ENCODE measurements at places on chromosomes 5 and 9.

GRCh38 chr5:38921174-38921573, 75.4 kb downstream of the OSMR start:
- H3K27me3 ChIP-seq = no peaks in the 10 kb centered on the region
- peaks cover 5% of the 10 kb centered on the region for H3K36me3 ChIP-seq
- H3K4me1 ChIP-seq = no peaks in the 10 kb centered on the region
- no peak overlapping the region for H3K27ac ChIP-seq

- no peak overlapping the region for H3K27ac ChIP-seq
- H3K27me3 ChIP-seq = no peaks in the 10 kb centered on the region
- DNase-seq = no peak
These were observed 107.0 kb downstream of the MELK start for GRCh38 chr9:36679710-36680109.

DNA sequence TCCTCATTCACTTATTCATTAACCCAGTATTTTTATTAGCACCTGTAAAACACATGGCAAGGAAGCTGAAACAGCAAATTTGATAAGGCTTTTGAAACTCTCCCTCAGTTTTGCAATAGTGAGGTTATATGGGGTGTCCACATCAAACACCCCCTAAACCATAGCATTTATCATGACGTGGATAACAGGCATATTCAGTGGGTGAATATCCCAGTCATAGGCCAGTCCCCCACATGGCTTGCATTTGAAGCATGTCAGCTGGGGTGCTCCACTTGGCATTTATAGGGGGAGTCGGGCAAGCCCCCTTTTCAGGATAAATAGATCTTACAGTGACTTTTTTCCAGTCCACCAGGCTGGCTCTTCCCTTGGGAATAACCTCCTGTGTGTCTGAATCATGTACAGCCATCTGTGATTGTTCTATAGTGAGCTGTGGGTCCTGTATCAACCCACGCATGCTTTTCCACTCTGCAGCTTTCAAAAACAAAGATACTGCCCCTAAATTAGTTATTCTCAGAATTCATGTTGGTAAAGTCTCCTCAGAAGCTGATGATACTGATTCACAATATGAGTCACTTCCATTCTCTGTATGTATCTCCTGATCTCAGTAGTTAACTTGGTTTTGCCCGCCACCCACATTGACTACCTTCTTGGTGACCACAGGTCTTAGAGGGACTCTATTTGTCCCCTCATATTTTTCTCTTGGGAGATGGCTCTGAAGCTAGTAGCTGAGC, 84.4 kb upstream of the SPIN1 start:
- H3K4me3 ChIP-seq = no peak overlapping the region
- no peak overlapping the region for H3K27ac ChIP-seq
- no peaks in the 10 kb centered on the region for H3K4me1 ChIP-seq

GRCh38 chr5:116622375-116623050, 47.9 kb upstream of the SEMA6A start:
- H3K4me3 ChIP-seq = no peak overlapping the region
- H3K36me3 ChIP-seq = no peaks in the 10 kb centered on the region
- no peaks in the 10 kb centered on the region for H3K4me1 ChIP-seq
- no peak overlapping the region for H3K27ac ChIP-seq
- H3K27me3 ChIP-seq = no peaks in the 10 kb centered on the region

DNA sequence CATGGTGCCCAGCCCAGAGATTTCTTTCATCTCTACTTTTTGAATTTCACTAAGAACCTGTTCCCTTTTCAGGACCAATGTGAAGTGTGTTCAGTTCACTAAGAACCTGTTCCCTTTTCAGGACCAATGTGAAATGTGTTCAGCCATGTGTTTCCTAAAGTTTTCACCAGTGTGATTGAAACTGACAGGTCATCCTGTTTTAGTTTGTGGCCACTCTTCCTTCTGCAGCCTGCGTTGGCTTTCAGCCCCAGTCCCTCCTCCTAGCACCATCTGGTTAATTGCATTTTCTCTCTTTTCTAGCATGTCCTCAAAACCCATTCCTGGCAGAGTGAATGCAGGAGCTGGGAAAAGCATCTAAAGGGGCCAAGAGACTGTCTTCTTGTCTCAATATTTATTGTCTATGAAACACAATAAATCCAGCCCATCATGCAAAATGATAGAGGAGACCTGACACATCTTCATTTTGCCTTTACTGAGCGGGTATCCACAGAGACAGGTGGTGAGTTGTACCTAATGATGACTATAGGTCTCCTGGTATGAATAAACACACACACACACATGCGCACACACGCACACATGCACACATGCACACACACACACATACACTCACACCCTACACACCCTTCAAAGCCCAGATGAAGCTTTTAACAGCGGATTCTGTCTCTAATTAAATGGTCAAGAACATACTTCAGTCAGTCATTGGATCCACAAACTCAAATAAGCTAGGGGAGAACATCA, 6.1 kb upstream of the PANK3 start:
- H3K4me1 ChIP-seq = no peaks in the 10 kb centered on the region
- no peak overlapping the region for H3K4me3 ChIP-seq
- no peak overlapping the region for H3K27ac ChIP-seq
- no peaks in the 10 kb centered on the region for H3K36me3 ChIP-seq
- H3K27me3 ChIP-seq = no peaks in the 10 kb centered on the region

DNA sequence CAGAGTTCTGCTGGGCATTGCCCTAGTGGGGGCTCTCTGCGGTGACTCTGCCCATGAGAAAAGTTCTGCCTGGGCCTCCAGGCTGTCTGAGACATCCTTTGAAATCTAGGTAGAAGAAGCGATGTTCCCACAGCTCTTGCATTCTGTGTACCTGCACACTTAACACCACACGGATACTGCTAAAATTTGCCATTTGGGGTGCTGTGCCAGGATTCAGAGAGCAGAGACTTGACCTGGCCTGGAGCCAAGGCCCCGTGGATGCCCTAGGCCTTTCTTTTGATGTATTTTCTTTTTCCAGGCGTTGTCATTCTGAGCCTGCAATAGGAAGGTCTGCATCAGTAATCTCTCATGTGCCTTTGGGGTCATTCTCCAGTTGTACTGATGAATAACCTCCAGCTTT, 89.3 kb upstream of the IL12B start:
- no peaks in the 10 kb centered on the region for H3K4me1 ChIP-seq
- H3K4me3 ChIP-seq = no peak overlapping the region
- no peaks in the 10 kb centered on the region for H3K36me3 ChIP-seq
- no peak for DNase-seq
- H3K27me3 ChIP-seq = no peaks in the 10 kb centered on the region

DNA sequence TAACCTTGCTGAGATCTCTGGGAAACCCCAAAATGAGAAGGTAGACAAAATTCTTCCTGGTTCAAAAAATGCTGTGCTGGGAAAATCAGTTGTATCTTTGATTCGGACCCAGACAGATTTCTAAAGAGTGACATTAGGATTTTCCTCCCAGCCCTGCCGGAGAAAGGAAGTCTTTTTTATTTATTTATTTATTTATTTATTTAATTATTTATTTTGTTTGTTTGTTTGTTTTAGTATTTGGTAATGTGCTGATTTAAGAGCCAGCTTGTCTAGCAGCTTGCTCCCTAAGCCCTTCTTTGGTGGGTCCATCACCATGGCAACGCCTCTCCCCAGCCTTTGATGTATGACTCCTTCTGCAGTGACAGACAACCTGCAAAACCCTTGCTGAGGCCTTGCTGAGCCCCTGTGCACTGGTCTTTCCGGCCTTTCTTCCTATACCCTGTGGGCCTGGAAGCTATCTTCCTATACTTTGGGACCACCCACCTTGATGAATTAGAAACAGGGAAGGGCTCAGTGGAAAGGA, 60.6 kb upstream of the AFAP1L1 start:
- no peaks in the 10 kb centered on the region for H3K36me3 ChIP-seq
- no peak for DNase-seq
- H3K4me3 ChIP-seq = no peak overlapping the region
- no peaks in the 10 kb centered on the region for H3K27me3 ChIP-seq

GRCh38 chr5:77683171-77683732, 44.7 kb upstream of the OTP start:
- no peak overlapping the region for H3K27ac ChIP-seq
- DNase-seq = no peak
- no peaks in the 10 kb centered on the region for H3K4me1 ChIP-seq
- no peak overlapping the region for H3K4me3 ChIP-seq

DNA sequence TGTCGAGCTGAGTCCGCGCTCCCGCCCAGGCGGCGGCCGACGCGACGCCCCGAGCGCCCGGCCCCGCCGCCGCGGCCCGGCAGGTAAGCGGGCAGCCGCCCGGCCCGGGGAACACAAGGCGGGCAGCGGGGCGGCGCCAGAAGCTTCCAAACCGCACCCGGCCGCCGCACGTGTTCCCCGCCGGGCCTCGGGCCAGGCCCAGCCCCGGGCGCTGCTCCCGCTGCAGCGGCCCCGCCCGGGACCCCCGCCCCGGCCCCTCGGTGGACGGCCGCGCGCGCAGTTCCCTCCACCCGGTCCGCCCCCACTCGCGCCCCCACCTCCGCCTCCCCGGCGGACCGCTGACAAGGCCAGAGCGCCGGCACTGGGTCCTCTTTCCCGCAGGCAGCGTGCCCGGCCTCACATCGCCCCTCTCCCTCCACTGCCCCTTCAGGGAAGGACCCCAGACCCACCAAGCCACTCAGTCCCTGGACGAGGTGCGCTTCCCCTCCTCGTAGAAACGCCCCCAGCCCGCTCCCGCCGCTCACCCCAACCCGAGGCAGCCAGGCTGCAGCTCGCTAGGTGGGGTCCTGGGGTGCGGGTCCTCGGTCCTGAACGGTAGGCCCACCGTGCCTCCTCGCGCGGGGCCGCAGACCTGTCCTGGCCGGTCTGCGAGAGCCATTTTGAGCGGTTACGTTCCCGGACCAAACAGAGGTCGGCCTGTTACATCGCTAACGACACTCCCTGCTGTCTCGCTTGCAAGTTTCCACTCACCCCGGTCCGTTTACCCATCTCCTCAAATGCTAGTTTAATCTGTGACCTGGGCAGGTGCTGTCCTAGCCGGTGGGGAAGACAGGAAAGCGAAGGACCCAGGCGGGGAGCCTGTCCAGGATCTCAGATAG, 475 bp downstream of the WDR5 start:
- H3K4me1 ChIP-seq = peaks cover 42% of the 10 kb centered on the region
- H3K27ac ChIP-seq = peak overlapping the region; percentile 36
- H3K27me3 ChIP-seq = no peaks in the 10 kb centered on the region
- H3K4me3 ChIP-seq = peak overlapping the region; percentile 97
- H3K36me3 ChIP-seq = no peaks in the 10 kb centered on the region
- DNase-seq = no peak

GRCh38 chr9:127970401-127971313, 10.1 kb downstream of the EEIG1 start:
- peaks cover 51% of the 10 kb centered on the region for H3K4me1 ChIP-seq
- no peaks in the 10 kb centered on the region for H3K27me3 ChIP-seq
- H3K4me3 ChIP-seq = no peak overlapping the region
- DNase-seq = no peak
- H3K36me3 ChIP-seq = no peaks in the 10 kb centered on the region

GRCh38 chr9:5593904-5594303, 35.0 kb upstream of the RIC1 start:
- H3K27me3 ChIP-seq = no peaks in the 10 kb centered on the region
- no peak overlapping the region for H3K27ac ChIP-seq
- no peaks in the 10 kb centered on the region for H3K4me1 ChIP-seq
- DNase-seq = no peak
- H3K4me3 ChIP-seq = no peak overlapping the region
- H3K36me3 ChIP-seq = no peaks in the 10 kb centered on the region

DNA sequence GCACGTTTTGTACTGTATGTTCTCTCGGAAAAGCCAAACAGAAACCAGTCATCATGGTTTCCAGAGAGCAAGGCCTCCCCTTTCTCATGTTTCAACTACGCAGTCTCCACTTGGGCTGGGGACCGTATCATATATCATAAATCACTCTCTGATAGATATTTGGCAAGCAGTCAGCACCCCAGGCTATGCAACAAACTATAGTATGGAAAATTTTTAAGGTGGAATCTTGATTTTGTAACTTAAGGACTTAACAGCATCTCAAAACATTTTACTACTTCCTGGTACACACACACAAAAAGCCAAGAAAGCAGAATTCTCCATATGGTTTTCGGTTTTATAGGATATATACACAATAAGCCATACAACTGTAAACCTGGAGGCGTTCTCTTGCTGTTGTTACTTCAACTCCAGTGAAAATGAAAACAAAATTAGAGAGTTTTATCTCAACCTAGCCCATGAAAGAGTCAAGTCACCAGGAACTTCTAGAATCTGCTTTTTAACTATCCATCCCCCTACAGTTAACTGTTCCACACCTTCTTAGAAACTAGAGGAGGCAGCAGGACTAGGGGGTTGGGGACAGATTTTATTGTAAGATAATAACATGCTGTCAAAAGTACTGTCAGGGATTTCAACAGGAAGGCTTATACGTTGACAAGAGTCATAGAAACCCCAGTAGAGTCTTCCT, 283.4 kb downstream of the NFIB start:
- no peaks in the 10 kb centered on the region for H3K27me3 ChIP-seq
- H3K4me1 ChIP-seq = no peaks in the 10 kb centered on the region
- H3K36me3 ChIP-seq = no peaks in the 10 kb centered on the region
- DNase-seq = no peak

GRCh38 chr9:79638806-79639205, 67.0 kb downstream of the TLE4 start:
- H3K4me1 ChIP-seq = no peaks in the 10 kb centered on the region
- no peak overlapping the region for H3K27ac ChIP-seq
- DNase-seq = no peak
- no peaks in the 10 kb centered on the region for H3K36me3 ChIP-seq
- no peaks in the 10 kb centered on the region for H3K27me3 ChIP-seq

- H3K4me1 ChIP-seq = no peaks in the 10 kb centered on the region
- H3K4me3 ChIP-seq = no peak overlapping the region
- DNase-seq = no peak
- no peaks in the 10 kb centered on the region for H3K36me3 ChIP-seq
- no peak overlapping the region for H3K27ac ChIP-seq
- no peaks in the 10 kb centered on the region for H3K27me3 ChIP-seq
These were observed 213.0 kb upstream of the IL12B start for GRCh38 chr5:159543326-159543725.

- no peaks in the 10 kb centered on the region for H3K36me3 ChIP-seq
- peaks cover 13% of the 10 kb centered on the region for H3K4me1 ChIP-seq
- H3K27ac ChIP-seq = no peak overlapping the region
- H3K27me3 ChIP-seq = no peaks in the 10 kb centered on the region
- H3K4me3 ChIP-seq = no peak overlapping the region
These were observed 153.8 kb downstream of the C9orf50 start for GRCh38 chr9:129467004-129467588.

GRCh38 chr9:95809686-95810085, 65.8 kb upstream of the ERCC6L2 start:
- no peak overlapping the region for H3K4me3 ChIP-seq
- H3K36me3 ChIP-seq = no peaks in the 10 kb centered on the region
- H3K27me3 ChIP-seq = no peaks in the 10 kb centered on the region
- H3K27ac ChIP-seq = no peak overlapping the region

Measured in breast epithelium (tissue), 4 donors.